ENCODE measurements at places on chromosomes 5 and 9. TPM values are rescaled to one million over a fixed set of nuclear protein-coding genes. Genes with fewer than 3 reads are reported as not detected.

Gene ESM1
- total RNA-seq = not detected

Gene PRELID1
- total RNA-seq = 64.7 TPM

Gene ANKRD34B
- not detected for total RNA-seq

DNA sequence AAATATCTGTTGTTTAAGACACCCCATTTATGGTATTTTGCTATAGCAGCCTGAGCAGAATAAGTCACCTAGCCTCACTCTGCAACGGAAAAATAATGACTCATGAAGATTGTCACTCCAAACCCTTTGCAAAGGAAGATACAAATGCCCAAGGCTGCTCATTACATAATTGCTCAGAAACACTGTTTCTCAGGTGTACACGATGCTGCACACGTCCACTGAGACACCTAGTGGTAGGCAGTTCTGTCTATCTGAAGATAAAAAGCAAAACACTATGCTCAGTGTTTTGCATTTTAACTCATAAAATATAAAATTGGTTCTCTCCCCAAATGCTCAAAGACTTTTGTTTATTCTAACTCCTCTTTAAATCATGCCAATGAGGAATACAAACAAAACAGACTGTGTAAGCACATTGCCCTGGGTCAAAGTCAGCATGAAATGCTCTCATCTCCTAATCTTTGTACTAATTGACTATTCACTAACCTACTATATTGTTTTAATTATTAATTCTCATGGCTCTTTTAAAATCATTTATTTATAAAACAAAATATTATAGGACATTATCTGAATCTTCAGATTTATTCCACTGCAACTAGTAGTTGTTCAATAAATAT lies 7.7 kb upstream of the TSLP start:
- no peak for DNase-seq

DNA sequence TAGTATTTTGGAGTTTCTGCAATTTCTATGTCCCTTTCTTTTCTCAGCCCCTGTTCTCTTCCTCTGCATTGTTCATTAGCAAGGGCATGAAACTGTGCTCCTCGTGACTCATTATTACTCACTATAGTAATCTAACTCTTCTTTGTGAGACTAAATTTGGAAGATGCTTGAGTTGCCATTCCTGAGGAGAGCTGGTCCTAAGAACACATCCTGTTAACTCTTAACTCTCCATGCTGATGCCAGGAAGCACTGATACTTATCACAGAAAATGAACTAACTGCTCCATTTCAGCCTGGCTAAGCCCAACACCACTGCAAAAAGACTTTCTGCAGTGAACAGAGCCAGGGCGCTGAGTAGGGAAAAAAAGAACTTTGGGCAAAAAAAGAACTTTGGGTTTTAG lies 10.6 kb upstream of the CSNK1A1 start:
- DNase-seq = no peak
